ENCODE measurements at places on chromosomes 7 and 10.

- no peak for DNase-seq
These were observed 411.9 kb upstream of the KLF6 start for GRCh38 chr10:4196771-4197390.

DNA sequence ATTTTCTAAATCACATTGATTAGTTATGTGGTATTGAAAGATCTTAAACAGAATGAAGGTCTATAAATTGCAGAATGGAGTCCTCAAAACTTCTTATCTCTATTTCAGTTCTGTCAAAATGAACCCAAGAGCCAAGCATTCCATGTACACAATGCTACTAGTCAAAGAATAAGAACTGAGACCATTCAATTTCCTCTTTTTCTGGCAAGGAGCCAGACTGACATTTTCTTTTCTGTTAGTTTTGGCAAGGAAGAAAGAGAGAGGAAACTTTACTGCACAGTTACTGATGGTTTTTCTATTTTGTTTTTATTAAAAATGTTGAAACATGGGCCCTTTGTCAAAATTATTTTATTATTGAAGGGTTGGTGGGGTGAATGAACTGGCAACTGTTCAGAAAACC, 181.8 kb upstream of the FERD3L start:
- no peak for DNase-seq

DNA sequence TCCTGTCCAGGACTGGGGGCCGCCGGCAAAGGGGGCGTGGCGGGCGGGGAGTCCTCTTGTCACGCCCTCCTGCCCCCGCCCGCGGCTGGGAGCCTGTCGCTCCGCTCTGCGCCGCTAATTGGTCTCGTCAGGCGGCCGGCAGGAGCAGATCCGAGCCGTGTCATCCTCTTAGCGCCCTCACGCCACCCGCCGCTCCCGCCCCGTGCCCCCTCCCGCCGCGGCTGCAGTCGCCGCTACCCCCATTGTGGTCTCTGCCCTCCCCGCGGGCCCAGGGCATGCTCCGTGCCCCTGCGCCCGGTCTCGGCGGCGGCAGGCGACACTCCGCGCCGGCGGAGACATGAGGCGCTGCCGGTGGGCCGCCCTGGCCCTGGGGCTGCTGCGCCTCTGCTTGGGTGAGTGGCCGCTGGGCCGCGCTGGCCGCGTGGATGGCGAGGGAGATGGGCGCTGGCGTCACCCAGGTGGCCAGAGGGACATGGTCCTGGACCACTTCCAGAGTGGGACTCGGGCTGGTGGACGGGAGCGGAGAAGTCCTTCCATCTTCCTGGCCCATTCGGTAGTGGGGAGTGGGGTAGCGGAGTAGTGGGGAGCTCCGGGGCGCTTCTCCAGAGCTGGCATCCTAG, at the start of gene CDHR1:
Gene CDHR1 (plus strand): TSS at position 114 of the 620 bp plus-strand sequence. CDS start 224 bp downstream, at position 338.
- DNase-seq: peak; percentile 56

DNA sequence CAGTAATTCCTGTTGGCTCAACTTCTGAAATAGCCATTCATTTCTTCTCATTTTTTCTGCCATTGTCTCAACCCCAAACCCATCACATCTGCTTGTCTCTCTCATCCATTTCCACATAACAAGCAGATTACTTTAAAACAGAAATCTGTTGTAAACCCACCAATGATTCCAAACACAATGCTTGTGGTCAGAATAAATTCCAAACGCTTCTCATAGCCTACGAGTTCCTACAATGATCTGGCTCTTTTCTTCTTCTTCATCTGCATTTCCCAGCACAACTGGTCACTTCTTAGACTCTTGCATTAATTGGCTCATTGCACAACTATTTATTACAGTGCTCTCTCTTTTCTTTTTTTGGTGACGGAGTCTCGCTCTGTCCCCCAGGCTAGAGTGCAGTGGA, 364.1 kb downstream of the GATA3 start:
- DNase-seq: no peak

- DNase-seq: no peak
These were observed 50.7 kb downstream of the LMBR1 start for GRCh38 chr7:156842317-156842716.

DNA sequence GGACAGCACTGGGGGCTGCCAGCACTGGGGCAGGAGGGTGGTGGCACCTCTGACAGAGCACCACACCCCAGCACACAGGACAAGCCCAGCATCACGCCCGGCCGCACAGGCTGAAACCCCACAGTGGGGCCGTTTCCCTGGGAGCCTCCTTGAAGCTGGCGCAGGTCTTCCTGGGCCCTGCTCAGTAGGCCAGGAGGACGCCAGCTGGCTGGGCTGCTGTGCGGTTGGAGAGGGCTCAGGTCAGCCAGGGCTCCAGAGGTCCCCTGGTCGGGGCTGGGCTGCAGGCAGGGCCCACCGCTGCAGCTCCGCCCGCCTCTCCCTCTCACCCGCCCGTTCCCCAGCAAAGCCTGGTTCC, 137.3 kb downstream of the TCERG1L start:
- DNase-seq: no peak

DNA sequence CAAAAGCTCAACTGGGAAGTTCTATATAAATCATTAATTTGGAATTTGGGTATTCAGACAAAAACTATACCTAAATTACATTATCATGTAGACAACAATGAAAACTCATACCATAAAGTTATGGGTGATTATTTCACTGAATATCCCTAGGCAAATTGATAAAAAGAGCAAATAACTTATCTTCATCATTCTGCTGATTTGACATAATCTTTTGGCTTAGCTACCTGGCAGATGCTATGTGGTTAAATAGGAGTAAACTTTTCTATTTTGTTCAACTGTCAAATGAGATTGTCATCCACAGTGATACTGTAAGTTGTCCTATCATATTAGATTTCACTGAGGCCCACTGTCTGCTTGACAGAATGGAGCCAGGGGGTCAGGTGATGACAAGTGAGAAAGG, 148.9 kb upstream of the FEZF1 start:
- no peak for DNase-seq

Data from stimulated activated CD8-positive, alpha-beta memory T cell treated with anti-CD3 and anti-CD28 coated beads, Interleukin-7, amount 100 ng/mL, for 4 hours (primary cell).